ENCODE measurements at places on chromosomes 3 and 15.
A peak's percentile ranks its signal among the peaks of the same experiment; 100 is the strongest.

GRCh38 chr3:13091898-13092611 lies 18.8 kb upstream of the IQSEC1 start:
- peak; percentile 62 for DNase-seq

DNA sequence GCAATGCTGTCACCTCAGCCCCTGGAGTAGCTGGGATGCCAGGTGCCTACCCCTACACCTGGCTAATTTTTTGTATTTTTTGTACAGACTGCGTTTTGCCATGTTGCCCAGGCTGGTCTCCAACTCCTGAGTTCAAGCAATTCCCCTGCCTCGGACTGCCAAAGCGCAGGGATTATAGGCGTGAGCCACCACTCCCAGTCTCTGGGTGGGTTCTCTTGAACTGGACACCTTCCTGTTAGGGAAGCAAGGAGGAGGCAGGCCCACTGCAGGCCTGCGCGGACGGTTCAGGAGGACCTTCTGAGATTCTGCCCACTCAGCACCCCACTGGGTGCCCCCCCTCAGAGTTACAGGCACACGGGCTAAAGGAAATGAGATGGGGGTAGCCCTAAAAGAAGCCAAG lies 73.8 kb upstream of the HERC1 start:
- no peak for DNase-seq

DNA sequence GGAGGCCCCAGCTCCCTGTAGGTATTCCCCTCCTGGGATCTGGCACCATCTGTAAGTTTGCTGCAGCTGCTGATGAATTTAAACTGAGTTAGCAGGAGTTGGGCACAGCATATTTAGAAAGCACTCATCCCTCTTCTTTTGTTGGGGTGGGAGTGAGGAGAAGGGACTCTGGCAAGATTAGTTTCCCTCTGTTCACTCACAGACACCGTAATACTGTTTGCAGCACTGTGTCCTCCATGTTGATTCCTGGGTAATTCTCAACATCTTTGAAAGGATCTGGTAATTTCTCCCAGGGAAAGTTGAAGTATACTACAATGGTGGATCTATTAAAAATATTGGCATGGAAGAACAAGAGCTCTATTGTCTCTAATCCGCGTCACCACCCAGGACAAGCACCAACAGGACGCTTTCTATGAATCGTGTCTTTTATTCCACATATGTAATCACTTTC lies 173.3 kb downstream of the RBMS3 start:
- no peak for DNase-seq

- DNase-seq = no peak
Observed at GRCh38 chr3:113152849-113153248, 58.5 kb upstream of the BOC start.

- DNase-seq = no peak
Observed at GRCh38 chr3:48038971-48039481, 22.8 kb upstream of the MAP4 start.

DNA sequence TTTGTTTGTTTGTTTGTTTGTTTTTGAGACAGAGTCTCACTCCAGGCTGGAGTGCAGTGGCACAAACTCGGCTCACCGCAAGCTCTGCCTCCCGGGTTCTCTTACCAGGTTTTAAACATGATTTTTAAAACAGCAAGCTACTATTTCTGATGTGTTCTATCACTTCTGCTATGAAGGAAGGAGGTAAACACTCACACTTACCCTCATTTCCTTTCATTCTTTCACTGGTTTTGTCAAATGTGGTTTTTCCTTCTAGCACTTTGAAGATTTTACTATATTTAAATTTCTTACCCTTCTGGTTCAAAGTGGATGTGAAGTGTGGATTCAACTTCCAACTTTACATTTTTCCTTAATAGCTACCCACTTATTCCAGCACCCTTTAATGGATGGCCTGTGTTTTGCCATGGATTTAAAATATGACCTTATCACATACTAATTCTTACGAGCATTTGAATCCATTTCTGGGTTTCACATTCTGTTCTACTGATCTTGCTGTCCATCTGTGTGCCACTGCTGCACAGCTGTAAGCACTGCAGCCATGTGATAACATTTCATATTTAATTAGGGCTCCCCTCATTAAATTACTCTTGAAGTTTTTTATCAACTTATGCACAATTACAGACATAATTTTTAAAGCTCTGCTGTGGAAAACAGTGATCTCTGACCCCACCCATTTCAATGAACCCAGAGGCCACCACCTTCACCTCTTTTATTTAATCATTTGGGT lies 42.3 kb downstream of the TXNRD3 start:
- no peak for DNase-seq

DNA sequence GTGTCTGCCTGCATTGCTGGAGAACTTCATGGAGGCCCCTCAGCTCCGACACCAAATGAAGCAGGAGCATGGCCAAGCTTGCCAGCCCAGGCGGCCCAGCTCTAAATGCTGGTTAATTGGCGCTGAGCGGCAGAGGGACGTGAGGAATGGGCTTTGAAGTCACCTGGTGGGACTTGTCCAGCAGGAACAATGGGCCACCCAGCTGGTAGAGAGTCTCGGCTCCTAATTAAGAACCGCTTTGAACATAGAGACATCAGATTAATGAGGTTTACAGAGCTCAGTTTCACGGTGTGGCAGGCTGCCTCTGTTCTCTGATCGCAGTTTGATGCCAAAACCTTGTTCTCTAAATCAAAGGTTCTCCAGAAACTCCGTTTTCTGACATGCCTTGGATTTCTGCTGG lies 77.5 kb upstream of the LINGO1 start:
- DNase-seq = no peak

- DNase-seq = no peak
Observed at GRCh38 chr15:97903560-97903959, 56.9 kb upstream of the ARRDC4 start.

GRCh38 chr15:70605606-70606410 lies 157.6 kb downstream of the UACA start:
- DNase-seq = no peak

- no peak for DNase-seq
Observed at GRCh38 chr3:131995891-131996290, 38.9 kb downstream of the CPNE4 start.

DNA sequence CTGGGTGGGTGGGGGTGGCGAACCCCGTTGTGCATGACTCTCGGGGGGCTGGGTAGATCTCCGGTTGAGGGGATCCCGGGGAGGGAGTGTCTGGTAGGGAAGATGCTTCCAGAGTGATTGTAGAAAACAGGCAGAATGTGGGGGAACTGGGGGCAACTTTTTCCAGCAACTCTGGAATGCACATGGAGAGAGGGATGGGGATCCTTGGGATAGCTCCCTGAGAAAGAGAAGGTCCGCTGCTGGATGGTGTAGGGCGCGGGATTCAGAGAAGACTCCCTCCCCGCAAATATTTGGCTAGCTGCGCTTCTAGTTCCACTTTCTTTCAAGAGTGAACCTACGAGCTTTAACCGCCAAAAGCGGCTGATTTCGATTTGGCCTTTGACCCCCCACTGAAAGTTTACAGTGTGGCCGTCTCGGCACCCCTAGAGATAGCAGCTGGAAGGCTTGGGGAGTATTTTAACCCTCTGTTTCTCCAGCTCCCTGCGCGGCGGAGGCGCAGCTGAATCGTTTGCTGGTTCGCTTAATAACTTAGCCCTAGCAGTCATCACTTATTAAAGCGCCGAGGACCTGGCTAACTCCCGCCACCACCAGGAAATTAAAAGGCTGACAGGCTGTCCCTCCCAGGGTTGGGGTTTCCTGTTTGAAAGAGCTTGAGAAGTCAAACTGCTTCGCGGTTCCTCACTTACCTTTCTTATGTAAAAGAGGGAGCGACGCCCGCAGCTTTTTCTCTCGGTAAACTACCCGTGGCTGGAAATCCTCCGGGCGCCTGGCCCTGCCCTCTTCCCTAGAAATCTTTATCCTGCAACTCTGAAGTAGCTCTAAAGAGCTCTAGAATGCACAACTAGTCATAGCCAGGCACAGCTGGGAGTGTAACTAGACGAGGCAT lies 1.2 kb downstream of the PHLDB2 start:
- DNase-seq = peak; percentile 37

DNA sequence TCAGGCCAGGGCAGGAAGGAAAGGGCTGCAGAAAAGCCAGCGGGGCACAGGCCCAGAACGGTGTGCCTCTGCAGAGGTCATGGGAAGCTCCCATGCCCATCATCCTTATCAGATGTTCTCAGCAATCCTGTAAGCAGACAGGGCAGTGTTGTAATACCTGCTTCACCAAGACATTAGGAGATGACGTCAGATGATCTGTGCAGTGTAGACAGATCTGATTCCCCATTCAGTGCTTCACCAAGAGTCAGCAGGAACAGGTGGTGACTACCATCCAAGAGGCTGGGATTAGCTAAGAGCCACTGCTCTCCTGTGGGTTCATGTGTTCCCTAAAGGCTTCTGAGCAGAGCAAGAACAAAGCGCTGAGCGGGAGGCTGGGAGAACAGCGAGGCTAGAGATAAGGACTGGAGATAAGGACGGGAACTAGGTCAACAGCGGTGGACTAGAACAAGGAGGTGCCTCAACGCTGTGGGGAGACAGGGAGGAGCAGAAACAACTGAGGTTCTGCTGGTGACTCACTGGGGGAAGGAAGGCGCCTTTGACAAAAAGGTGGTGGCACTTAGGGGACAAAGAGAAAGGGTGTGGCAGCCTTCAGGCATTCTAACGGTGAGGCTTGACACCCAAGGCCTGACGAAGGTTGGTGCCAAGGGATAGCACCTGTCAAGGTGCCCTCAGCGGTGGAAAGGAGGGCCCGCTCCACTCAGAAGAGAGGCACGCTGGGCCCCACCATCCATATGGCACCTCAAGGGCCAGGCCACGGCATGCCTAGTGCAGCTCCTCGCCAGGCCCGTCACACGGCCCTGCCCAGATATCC lies 28.4 kb downstream of the CCDC12 start:
- DNase-seq = peak; percentile 47

GRCh38 chr3:82791241-82791640 lies 1029.8 kb upstream of the GBE1 start:
- no peak for DNase-seq

GRCh38 chr15:68112706-68113105 lies 58.6 kb downstream of the PIAS1 start:
- no peak for DNase-seq

- no peak for DNase-seq
Observed at GRCh38 chr3:64668582-64669510, 19.0 kb downstream of the ADAMTS9 start.

DNA sequence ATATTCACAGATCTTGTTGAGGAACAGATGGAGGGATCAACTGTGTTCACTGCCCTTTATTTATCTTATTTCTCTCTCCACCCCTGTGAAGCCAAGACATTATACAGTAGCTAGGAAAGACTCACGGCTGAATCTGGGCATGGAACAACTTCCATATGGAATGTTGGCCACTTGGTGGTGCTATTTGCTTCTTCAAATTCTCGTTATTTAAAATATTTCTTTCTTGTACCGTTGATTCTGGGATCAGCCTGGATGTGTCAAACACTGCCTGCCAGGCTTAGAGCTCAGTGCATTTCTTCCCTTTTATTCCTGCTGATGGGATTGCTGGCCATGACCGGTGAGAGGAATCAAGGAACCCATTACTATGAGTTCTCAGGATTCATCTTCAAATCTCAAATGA lies 17.5 kb upstream of the GASK1A start:
- no peak for DNase-seq

DNA sequence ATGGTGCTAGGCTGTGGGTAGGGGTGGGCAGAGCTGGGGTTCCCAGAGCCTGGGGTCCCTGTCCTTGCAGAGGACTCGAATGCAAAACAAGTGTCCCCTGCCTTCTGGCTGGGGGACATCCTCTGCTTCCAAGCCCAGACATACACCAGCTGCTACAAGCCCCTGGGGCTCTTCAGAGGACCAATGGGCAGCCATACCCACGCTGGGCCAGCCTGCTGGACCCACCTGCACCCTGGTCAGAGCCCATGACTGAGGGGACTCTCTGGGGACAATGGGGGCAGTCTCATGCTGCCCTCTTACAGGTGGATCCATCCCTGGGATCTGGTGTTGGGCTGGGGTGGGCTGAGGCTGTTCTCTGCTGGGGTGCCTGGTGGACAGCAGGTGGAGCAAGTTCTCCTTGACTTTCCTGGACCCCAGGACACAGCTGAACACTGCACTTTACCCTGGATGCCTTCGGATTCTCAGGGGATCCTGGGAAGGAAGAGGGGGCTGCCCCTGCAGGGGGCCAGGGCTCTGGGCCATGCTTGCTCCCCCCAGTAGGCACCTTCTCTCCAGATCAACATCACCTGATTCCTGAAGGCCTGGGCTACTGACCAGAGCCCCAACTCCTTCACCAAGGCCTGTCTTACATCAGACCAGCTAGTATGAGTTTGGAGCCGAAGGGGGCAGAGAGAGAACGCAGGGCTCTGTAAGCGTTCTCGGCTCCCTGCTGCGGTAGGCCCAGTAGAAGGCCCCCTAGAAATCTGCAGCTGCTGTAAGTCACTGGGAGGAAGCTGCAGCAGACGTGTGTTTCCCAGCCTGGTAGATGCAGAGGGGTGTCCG lies 7.2 kb upstream of the COMMD4 start:
- no peak for DNase-seq

DNA sequence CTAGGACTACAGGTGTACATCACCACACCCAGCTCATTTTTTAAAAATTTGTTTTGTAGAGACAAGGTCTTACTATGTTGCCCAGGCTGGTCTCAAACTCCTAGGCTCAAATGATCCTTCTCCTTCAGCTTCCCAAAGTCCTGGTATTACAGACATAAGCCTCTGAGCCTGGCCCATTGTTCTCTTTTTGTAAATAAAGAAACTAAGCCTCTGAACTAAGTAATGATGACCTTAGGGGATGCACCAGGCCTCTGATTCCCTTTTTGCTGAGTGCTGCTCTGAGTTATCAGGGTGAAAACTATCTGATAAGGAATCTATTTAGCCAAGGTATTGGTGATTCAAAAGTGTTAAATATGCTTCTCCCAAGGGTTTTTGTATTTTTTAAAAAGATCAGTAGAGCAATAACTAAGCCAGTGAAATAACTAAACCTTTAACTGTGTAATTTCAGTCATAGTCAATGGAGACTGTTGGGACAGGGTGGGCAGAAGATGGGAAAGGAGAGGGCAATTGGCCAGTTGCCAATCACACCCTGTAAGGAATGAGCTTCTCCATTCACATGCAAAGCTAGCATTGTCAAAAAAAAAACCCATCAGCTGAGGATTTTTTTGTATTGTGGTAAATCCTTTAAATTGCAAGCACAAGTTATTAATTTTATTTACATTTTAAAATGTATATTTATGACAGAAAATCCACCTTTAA lies 194.8 kb upstream of the PFN2 start:
- DNase-seq = no peak

DNA sequence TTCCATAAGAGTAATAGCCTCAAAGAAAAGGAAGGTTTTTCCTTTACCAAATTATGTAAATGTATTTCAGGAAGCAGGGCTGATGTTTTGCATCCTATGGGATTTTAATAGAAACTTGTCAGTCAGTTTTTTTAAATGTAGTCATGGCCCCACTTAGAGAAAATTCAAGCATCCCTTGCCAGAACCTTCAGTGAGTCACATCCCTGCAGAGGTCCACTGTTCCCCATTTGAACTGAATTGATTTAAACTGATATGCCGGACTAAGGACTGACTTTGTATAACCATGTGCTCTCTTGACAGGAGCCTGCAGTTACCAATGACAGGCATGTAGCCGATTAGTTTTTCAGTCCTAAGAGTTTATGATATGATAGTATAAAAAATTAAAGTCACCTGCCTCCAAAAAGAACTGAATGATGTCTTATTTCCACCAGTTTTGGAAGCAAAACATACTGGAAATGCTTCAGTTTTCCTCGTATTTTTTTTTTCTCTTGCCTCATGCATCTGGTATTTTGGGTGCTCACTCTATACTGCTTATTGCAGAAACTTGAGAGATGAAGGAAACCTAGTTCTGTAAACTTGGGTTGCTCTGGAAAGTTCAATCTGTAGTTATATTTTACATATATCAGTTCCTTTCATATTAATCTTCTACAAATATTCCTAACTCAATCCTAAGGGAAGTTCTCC lies 30.7 kb downstream of the LRTM1 start:
- no peak for DNase-seq

GRCh38 chr3:193262707-193263106 lies 21.7 kb downstream of the PLAAT1 start:
- DNase-seq = no peak
